ENCODE measurements at places on chromosomes 1 and 21.

DNA sequence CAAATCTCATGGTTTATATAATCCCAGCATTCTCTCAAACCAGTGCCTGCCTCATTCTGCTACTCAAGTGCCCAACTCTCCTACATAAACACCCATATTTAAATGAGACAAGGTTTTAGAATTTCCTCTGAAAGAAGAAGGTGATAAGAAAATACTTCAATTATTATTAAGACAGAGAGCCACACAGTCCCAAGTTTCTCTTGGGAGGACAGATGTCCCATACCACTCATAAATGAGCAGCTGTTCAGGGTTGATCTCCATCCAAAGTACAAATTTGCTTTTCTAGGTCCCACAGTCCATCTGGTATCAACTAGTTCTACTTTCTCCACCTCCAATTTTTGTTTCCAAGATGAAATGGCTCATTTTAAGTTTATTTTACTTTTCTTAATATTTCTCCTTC lies 11.3 kb downstream of the DCAF8 start:
- H3K4me1 ChIP-seq, result peaks cover 9% of the 10 kb centered on the region
- no peak overlapping the region for H3K27ac ChIP-seq
- H3K4me3 ChIP-seq, result no peak overlapping the region

- H3K4me3 ChIP-seq, result no peak overlapping the region
- peaks cover 14% of the 10 kb centered on the region for H3K4me1 ChIP-seq
- no peak overlapping the region for H3K27ac ChIP-seq
- DNase-seq, result no peak
- peaks cover 6% of the 10 kb centered on the region for H3K36me3 ChIP-seq
Observed at GRCh38 chr1:150121236-150121862, 28.4 kb upstream of the PLEKHO1 start.

DNA sequence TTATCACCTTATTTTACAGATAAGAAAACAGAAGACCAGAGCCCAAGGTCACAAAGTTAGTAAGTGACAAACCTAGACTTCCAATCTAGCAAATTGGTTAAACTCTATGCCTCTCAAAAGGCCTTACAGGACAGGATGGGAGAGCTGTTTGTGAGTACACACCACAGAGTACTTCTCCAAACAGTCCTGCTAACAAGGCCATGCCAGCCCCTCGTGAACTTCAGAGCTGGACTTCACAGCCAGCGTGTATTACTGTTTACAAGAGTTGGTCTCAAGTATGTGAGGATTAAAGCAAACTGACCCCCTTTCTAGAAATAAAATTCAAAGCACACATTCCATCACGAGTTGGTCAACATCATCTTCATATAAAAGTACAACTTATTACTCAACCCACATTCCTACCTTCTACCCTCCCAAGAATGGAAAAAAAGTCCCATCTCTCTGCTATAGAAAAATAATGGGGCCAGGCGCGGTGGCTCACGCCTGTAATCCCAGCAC lies 19.8 kb upstream of the UBR4 start:
- DNase-seq, result no peak
- no peak overlapping the region for H3K4me3 ChIP-seq
- H3K27me3 ChIP-seq, result no peaks in the 10 kb centered on the region
- H3K27ac ChIP-seq, result no peak overlapping the region
- H3K36me3 ChIP-seq, result peaks cover 53% of the 10 kb centered on the region
- H3K4me1 ChIP-seq, result no peaks in the 10 kb centered on the region

- H3K4me1 ChIP-seq, result no peaks in the 10 kb centered on the region
- H3K27me3 ChIP-seq, result peaks cover 2% of the 10 kb centered on the region
- no peaks in the 10 kb centered on the region for H3K36me3 ChIP-seq
- no peak overlapping the region for H3K27ac ChIP-seq
- H3K4me3 ChIP-seq, result no peak overlapping the region
Observed at GRCh38 chr1:241396747-241397681, 40.0 kb upstream of the RGS7 start.

DNA sequence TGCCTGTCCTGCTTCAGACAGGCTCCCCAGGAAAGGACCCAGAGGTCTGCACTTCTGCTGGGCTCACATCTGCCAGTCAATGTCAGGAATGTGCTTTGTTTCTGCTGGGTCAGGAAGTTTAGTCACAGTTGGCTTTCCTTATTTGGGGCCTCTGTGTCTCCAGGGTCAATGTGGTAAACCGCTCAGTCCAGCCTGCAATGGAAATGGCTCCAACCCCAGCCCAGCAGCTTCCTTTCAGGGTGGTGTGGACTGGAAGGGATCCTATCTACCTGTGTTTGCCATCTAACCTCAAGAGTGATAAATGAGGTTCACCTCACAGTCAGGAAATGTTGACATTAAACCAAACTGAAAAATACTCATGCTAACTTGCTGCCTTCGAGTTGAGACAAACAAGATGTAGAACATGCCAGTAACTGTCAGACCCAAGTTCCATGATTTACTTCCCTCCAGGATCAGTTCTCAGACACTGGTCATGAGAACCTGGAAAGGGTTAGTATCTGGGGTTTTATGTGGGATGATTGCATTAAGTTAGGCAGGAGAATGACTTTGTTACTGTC lies 20.3 kb downstream of the ENO1 start:
- H3K36me3 ChIP-seq, result peaks cover 61% of the 10 kb centered on the region
- no peaks in the 10 kb centered on the region for H3K27me3 ChIP-seq
- peak; percentile 45 for DNase-seq

- H3K4me1 ChIP-seq, result no peaks in the 10 kb centered on the region
- peaks cover 12% of the 10 kb centered on the region for H3K27me3 ChIP-seq
- no peak overlapping the region for H3K4me3 ChIP-seq
- no peaks in the 10 kb centered on the region for H3K36me3 ChIP-seq
- no peak overlapping the region for H3K27ac ChIP-seq
Observed at GRCh38 chr1:21574466-21575151, 65.4 kb downstream of the ALPL start.

DNA sequence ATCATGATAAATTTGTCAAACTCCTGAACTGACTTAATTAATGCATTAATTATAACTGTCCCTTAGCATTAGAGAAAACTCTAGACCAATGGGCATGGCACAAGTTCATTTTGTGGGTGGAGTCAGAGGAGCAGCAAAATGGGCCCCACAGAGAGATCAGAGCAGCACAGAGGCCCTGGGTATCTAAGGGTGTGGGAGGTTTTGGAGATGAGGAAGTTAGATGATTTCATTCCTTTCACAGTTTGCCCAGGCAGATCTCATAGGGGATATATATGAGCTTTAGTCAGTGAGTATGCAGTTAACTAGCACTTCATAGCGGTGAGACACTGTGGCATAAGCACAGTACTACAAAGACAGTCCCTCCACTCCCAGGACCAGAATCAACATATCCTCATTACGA lies 117.3 kb downstream of the MAB21L3 start:
- no peak overlapping the region for H3K4me3 ChIP-seq
- no peak overlapping the region for H3K27ac ChIP-seq
- no peak for DNase-seq
- H3K27me3 ChIP-seq, result no peaks in the 10 kb centered on the region
- H3K4me1 ChIP-seq, result peaks cover 11% of the 10 kb centered on the region

DNA sequence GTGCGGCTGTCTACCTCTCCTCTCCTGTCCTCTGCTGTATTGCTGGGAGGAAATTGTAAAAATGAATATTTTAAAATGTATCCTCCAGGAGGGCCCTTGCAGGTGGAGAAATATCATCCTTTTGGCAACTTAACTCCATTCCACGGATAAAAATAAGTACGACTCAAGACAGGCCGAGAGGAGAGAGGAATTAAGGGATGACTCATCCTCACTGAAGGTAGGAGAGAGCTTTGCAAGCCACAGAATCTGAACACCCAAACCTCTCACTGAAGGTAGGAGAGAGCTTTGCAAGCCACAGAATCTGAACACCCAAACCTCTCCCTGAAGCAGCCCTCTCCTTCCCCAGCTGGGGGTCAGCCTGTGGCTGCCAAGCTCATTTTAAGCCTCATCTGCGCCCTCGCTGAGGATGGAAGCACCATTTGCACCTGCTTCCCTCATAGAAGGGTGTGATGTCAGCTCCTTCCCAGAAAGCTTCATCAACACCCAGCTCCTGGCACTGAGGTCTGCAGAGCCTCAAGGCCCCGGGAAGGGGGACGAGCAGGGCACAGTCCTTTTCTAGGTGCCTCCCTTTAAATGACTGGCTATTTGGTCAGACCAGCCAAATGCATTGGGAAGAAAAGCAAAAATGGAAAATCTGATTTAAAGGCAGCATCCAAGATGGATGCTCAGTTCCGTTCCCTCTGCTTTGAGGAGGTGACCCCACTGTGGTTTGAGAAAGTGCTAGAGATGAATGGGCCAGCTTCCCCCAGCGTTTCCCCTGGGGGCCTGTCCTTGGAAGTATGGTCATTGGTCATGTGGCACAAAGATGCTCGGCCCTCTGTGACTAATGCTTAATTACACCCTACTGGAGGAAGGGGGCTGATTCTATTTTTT lies 12.9 kb upstream of the SELENON start:
- H3K27ac ChIP-seq, result no peak overlapping the region
- no peak for DNase-seq
- peaks cover 7% of the 10 kb centered on the region for H3K36me3 ChIP-seq
- H3K4me3 ChIP-seq, result no peak overlapping the region
- peaks cover 5% of the 10 kb centered on the region for H3K4me1 ChIP-seq
- H3K27me3 ChIP-seq, result no peaks in the 10 kb centered on the region

DNA sequence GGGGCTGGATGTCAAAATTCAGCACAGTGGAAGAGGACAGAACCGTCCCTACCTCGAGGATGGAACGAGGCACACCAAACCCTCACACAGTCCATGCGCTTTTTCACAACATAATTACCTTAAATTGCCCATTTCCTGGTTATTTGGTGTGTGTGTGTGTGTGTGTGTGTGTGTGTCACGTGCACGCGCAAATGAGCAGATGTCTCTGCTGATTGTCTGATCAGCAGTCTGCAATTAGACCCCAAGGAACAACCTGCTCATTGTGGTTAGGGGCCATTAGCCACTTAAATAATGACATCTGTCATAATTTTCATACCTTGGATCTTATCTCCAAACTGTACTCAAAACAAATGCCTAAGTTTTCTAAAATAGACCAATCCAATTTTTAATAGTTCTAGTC lies 23.2 kb downstream of the AVPR1B start:
- H3K4me3 ChIP-seq, result no peak overlapping the region
- no peaks in the 10 kb centered on the region for H3K4me1 ChIP-seq
- peaks cover 5% of the 10 kb centered on the region for H3K27me3 ChIP-seq

DNA sequence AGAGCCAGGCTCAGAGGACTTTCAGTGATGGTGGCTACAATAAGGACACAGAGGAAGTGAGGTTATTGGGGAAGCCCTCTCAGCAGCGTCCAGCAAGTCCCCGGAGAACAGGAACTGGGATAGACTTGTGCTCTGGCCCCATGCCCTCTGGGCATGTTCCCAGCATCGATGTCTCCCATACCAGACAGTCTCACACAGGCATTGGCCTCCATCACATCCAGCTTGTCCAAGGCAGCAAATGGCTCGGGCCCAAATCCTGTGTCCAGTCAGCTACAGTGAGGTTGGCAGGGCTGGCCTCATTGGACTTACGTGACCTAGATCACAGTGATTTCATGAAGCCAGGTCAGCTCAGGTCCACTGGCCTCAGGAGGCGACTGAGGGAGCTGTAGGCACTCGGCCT lies 19.6 kb upstream of the TMEM54 start:
- no peak overlapping the region for H3K27ac ChIP-seq
- H3K4me3 ChIP-seq, result no peak overlapping the region
- H3K27me3 ChIP-seq, result peaks cover 47% of the 10 kb centered on the region
- H3K4me1 ChIP-seq, result peaks cover 21% of the 10 kb centered on the region
- no peak for DNase-seq

DNA sequence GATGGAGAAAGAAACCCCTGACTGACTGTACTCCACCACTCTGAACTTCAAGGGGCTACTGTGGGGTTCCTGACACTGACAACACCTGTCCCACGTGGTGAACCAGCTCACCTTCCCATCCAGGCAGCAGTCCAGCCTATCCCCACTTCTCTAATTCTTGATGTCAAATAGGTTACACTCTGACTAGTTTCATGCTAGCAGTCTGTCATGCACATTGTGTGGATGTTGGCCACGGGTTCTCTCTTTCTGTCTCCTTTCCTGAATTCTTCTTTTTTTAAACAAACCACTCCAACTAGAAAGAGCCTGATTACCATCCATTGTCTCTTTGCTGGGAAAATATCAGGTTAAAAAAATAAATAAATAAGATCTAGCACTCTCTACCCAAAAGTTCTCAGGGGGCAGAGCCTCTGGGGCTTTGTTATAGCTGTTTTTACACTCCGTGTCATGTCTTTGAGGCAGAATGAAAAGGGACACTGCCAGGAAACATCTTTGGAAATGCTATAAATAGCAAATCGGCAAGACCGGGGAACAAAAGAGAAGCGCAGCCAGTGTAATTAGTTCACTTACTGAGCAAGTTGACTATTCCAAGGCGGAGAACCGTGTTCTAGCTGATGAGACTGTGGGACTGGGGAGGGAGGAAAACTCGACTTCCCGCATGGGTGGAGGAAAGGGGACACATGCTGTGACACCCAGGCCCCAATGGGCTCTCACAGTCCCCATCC lies 356.1 kb downstream of the OMA1 start:
- peaks cover 7% of the 10 kb centered on the region for H3K27me3 ChIP-seq
- H3K4me3 ChIP-seq, result no peak overlapping the region
- H3K27ac ChIP-seq, result no peak overlapping the region
- DNase-seq, result no peak
- no peaks in the 10 kb centered on the region for H3K4me1 ChIP-seq
- H3K36me3 ChIP-seq, result no peaks in the 10 kb centered on the region

- H3K36me3 ChIP-seq, result peaks cover 3% of the 10 kb centered on the region
- no peaks in the 10 kb centered on the region for H3K27me3 ChIP-seq
- DNase-seq, result no peak
- no peak overlapping the region for H3K4me3 ChIP-seq
Observed at GRCh38 chr1:58798910-58799442, 15.1 kb upstream of the JUN start.

GRCh38 chr1:188778578-188778977 lies 1699.1 kb downstream of the BRINP3 start:
- no peaks in the 10 kb centered on the region for H3K4me1 ChIP-seq
- no peaks in the 10 kb centered on the region for H3K27me3 ChIP-seq
- H3K4me3 ChIP-seq, result no peak overlapping the region
- no peak overlapping the region for H3K27ac ChIP-seq
- no peak for DNase-seq

- no peak overlapping the region for H3K27ac ChIP-seq
- H3K36me3 ChIP-seq, result no peaks in the 10 kb centered on the region
- no peak for DNase-seq
Observed at GRCh38 chr1:200526709-200527612, 93.6 kb downstream of the KIF14 start.

- no peak overlapping the region for H3K4me3 ChIP-seq
- no peak overlapping the region for H3K27ac ChIP-seq
Observed at GRCh38 chr21:20882462-20883407, 115.5 kb upstream of the NCAM2 start.

GRCh38 chr1:1033009-1033587 lies 13.2 kb downstream of the AGRN start:
- no peaks in the 10 kb centered on the region for H3K36me3 ChIP-seq
- H3K4me1 ChIP-seq, result peaks cover 5% of the 10 kb centered on the region
- peak; percentile 97 for DNase-seq
- H3K27ac ChIP-seq, result no peak overlapping the region

GRCh38 chr1:107782217-107782845 lies 182.6 kb downstream of the VAV3 start:
- H3K36me3 ChIP-seq, result no peaks in the 10 kb centered on the region
- H3K27me3 ChIP-seq, result no peaks in the 10 kb centered on the region
- peak; percentile 35 for DNase-seq

- no peaks in the 10 kb centered on the region for H3K36me3 ChIP-seq
- H3K4me1 ChIP-seq, result no peaks in the 10 kb centered on the region
- peaks cover 5% of the 10 kb centered on the region for H3K27me3 ChIP-seq
Observed at GRCh38 chr1:5570931-5571330, 421.3 kb downstream of the NPHP4 start.

- H3K27me3 ChIP-seq, result no peaks in the 10 kb centered on the region
- peaks cover 15% of the 10 kb centered on the region for H3K36me3 ChIP-seq
- no peak for DNase-seq
- no peak overlapping the region for H3K4me3 ChIP-seq
- no peak overlapping the region for H3K27ac ChIP-seq
Observed at GRCh38 chr1:86747304-86747703, 42.9 kb downstream of the SH3GLB1 start.
